Urothelium cell line (cell line): ENCODE measurements at places on chromosomes 5 and 9.

DNA sequence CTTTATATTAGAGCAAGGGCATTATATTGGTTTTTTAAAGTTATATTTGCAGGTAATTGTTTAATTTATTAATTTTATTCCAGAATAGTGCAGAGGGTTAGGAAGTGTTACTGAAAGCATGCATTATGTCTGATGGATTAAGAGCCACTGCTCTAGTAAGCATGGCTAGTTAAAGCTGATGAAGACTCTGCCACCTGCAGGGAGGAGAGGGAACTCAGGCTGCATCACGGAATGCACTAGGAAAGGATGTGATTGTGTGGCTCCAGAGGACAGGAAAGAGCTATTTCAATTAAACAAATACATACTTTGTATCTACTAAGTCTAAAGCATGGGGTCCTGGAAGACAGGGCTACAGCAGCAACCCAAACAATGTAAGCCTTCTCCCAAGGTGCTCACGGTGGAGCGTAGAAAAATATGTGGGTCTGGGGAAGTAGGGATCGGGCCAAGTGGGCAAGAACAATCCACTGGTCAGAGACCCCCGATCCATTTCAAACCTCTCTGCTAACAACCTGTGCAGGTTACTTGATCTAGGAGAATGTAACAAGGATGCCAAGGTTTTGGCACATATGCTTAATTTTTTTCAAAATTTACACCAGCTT is 15.3 kb upstream of the GRXCR2 start:
- DNase-seq, result peak; percentile 36

GRCh38 chr9:11931751-11932150 is 761.4 kb upstream of the TYRP1 start:
- no peak for DNase-seq

GRCh38 chr9:127229691-127230417 is 34.7 kb upstream of the GARNL3 start:
- DNase-seq, result no peak

GRCh38 chr9:113566016-113566711 is 102.6 kb downstream of the RGS3 start:
- no peak for DNase-seq

- DNase-seq, result no peak
Measured at GRCh38 chr5:107878661-107879060, 207.9 kb upstream of the EFNA5 start.

DNA sequence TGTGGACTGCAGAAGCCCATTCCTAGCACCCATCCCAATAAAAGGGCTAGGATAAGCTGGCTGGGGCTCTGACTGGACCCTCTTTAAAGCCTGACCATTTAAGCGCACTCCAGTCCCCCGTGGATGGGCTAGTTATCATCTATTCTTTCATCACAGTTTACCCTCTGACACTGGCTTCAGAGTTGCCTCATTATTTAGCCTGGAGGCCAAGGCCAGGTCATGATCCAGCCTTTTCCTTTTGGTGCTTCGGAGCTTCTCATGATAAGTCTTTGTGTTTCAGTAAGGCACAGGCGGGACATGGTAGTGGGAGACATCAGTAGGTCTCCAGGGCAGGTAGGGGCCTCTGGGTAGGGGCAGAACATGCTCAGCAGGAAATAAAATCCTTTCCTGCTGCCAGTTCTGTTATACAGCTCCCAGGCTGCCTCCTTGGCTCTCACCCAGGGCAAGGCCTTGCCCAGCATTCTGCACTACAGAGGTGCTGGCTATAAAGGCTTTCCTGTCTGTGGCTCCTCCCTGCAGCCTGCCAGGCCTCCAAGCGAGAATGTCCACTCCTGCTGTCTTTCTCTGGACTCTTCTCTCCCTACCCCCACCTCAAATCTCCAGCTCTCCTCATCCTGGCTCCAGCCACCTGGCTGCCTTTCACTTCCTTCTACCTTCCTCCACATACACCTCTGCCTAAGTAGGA is 128.8 kb downstream of the FSTL4 start:
- DNase-seq, result no peak

DNA sequence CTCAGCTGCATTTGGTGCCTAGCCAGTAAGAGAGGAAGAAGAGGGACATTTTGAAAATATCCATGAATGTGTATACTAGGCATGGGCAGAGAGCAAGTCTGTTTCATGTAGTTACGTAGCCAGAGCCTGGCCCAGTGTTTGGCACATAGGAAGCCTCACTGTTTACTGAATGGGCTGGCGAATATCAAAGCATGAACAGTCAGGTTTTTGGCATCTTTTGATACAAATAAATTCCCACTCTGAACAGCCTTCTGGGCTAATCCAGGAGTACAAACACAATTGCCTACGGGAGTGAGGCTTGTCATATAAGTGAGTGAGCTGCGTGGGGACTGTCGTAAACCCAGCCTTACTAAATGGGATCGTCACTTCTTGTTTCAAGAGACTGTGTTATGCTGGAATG is 253.1 kb upstream of the PANK3 start:
- DNase-seq, result no peak

GRCh38 chr9:120344230-120344629 is 235.7 kb downstream of the CDK5RAP2 start:
- peak; percentile 72 for DNase-seq

GRCh38 chr9:38126730-38127129 is 57.7 kb upstream of the SHB start:
- no peak for DNase-seq

DNA sequence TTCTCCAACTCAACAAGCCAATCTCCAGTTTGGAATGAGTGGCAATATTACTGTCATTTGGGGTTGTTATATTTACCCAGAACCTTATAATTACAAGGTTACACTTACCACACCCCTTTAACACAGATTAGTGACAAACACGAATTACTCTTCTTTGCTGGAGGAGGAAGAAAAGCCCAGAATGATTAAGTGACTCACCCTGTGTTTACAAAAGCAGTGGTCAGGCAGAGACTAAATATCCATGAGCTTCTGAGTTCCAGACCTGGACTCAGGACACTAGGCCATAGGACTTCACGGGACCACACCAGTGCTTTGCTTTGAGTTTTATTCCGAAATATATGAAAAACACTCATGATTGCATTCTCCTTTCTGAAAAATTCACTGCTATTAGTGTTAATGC is 370.8 kb downstream of the TLE1 start:
- peak; percentile 16 for DNase-seq
